ENCODE measurements at places on chromosomes 5 and 9.

DNA sequence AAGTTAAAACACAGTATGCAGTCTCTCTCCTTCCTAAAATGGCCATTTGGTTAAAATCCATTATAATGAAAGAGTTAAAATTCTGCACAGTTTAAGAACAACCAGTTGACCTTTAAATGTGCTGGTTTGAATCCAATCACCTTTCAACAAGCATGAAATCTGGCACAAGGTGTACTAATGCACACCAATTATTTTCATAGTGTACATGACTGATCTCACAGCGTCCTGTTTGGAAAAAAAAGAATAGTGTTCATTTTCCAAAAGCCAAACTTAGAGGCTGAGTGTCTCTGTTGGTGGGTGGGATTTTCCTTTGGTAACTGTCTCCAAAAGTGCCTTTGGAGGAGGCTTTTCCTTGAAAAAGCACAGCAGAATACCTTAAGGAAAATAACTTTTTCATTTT lies 180.6 kb downstream of the DEPDC1B start:
- no peak for DNase-seq

DNA sequence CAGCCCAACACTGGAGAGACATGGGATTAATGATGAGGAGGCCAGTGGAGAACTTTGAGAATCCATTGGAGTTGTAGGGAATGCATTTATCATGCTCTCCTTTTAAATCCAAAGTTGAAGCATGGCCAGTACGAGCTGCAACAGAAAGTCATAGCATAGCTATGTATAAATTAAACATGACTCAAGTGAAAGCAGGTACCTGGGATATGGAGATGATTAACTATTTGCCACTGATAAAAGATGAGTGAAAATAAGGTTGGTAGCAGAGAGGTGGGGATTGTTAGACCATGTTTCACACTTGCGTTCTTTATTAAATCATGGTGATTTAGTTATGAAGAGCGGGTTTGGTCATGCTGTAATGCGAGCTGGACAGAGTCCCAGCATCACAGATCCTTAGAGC lies 189.6 kb downstream of the ARHGEF28 start:
- no peak for DNase-seq

DNA sequence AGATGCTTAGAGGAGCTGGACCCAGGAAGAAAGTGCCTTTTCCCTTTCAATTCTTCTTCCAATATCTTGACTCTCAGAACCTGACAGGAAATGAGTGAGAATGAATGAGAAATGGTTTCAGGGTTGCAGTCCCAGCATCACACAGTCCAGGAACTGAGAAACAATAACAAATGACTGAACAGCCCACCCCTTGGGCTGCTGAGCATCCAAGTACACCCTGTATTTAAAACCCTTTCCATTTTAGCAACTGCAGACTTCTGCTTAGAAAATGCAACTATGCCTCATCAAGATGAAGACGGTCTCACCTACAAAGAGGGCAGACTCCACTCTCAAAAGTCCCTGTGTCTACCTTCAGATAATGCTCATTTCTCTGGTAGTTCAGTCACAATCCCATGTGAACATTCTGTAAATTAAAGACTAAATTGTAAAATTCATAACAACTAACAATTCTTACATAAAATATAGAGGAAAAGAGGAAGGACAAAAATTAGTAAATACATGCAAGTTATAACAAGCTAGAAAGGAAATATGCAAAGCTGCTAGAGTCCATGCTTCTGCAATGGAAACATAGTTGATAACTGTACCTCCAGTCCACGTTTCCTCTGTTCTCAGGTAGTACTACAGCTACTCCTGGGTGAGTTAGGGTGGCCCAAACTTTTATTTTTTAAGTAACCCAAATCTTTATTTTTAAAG lies 316.5 kb downstream of the ICE1 start:
- DNase-seq: no peak

DNA sequence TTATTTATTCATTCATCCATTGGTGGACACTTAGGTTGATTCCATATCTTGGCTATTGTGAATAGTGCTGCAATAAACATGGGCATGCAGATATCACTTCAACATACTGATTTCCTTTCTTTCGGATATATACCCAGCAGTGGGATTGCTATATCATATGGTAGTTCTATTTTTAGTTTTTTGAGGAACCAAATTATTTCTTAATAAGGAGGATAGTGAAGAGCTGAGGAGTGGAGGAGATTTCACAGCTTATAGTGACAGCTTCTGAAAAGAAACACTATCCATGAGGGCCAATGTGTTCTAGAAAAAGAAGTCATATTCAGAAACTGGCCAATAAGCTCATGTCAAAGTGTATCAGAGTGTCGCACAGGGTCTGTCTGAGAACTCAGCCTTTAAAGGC lies 183.3 kb downstream of the SEC61B start:
- no peak for DNase-seq

GRCh38 chr9:113522419-113522818 lies 58.9 kb downstream of the RGS3 start:
- no peak for DNase-seq

Measured in NCI-H345 (cell line).